Natural killer cell treated with Interleukin-12 subunit alpha and Interleukin-12 subunit beta and Interleukin-15 and Interleukin-18, amount 100 ng/mL, for 72 hours (primary cell): ENCODE measurements at places on chromosomes 2 and 18.
A peak's percentile ranks its signal among the peaks of the same experiment; 100 is the strongest.

DNA sequence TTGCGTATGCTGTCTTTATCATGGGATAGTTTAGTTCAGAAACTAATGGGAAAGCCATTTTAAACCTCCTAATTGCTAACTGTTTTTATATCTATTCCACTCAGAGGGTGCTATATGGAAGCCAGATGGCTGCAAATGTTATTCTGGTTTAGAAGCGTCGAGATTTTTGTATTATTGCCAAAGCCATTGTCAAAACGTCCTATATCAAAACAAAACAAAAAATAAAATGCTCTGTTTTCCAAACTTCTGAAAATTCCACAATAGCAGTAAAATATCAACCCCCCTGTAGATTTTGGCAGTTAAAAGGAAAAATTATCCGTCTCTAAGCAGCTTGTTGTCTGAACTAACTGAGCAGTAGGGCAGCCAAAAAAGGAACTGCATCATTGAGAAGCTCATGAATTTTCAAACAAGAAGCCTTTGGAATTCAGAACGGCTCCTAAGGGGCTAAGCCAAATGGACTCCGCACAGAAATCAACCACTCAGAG is 195.4 kb upstream of the CWC22 start:
- no peak for DNase-seq

GRCh38 chr2:152543717-152544116 is 173.5 kb downstream of the PRPF40A start:
- no peak for DNase-seq

DNA sequence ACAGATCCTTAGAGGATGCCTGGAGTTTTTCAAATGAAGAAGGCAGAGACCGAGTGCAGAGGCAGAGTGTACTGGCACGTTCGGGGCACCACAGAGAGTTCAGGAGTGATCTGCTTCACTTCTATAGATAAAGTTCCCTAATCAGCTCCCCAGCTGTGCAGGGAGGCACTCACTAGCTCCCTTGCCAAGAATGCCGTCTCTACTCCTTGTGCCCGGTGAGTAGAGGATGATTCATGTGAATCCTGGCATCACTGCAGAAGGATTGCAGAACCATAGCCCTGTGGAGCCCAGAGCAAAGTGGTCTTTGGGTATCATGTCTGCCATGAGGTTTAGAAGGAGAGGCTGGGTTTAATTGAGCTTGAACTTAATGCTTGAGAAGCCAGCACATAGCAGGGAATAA is 510.1 kb upstream of the RAB6C start:
- DNase-seq = no peak

- DNase-seq = no peak
Observed at GRCh38 chr2:119947535-119947934, 65.3 kb upstream of the EPB41L5 start.

GRCh38 chr2:23905155-23905554 is 21.8 kb downstream of the ATAD2B start:
- no peak for DNase-seq

- no peak for DNase-seq
Observed at GRCh38 chr18:61655630-61656029, 237.2 kb downstream of the RNF152 start.

GRCh38 chr2:62216616-62217015 is 20.7 kb downstream of the B3GNT2 start:
- peak; percentile 63 for DNase-seq

- DNase-seq = no peak
Observed at GRCh38 chr2:127545189-127545588, 9.7 kb downstream of the MYO7B start.

- no peak for DNase-seq
Observed at GRCh38 chr18:59035591-59035990, 104.1 kb upstream of the SEC11C start.

DNA sequence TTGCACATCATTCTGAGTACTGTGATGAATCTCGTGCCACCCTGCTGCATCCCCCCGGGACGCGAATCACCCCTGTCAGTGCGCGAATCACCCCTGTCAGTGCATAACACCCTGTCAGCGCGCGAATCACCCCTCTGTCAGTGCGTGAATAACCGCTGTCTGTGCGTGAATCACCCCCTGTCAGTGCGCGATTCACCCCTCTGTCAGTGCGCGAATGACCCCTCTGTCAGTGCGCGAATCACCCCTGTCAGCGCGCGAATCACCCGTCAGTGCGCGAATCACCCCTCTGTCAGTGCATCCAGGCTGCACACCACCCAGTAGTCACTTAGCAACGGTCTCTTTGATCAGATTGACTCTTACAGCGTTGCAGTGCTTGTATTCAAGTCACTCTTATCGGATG is 134.4 kb upstream of the TPO start:
- no peak for DNase-seq

DNA sequence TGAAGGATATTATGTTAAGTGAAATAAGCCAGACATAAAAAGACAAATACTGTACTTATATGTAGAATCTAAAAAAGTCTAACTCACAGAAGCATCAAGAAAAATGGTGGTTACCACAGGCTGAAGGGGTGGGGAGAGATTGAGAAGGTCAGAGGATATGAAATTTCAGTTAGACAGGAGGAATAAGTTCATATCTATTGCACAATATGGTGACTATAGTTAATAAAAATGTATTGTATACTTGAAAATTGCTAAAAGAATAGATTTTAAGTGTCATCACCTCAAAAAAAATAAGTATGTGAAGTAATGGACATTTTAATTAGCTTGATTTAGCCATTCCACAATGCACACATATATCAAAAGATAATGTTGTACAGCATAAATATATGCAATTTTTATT is 19.8 kb downstream of the ACMSD start:
- no peak for DNase-seq

GRCh38 chr18:56302156-56302555 is 336.2 kb downstream of the TXNL1 start:
- no peak for DNase-seq

DNA sequence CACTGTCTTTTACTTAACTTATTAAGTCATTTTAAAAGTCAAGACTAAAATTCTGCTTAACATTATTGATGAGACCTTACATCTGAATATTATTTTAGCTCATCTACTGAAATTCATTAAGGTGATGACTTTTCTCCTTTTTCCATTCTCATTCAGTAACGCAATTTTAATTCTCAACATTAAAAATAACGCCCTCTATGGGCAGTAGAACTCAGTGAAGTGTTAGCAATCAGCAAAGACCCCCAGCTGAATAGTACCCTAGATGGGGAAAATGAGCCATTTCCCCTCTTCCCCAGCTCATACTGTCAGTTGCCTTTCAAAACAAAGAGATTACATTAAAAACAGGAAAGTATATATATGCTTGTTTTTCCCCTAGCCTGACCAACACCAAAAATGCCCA is 203.3 kb downstream of the NR4A2 start:
- no peak for DNase-seq

DNA sequence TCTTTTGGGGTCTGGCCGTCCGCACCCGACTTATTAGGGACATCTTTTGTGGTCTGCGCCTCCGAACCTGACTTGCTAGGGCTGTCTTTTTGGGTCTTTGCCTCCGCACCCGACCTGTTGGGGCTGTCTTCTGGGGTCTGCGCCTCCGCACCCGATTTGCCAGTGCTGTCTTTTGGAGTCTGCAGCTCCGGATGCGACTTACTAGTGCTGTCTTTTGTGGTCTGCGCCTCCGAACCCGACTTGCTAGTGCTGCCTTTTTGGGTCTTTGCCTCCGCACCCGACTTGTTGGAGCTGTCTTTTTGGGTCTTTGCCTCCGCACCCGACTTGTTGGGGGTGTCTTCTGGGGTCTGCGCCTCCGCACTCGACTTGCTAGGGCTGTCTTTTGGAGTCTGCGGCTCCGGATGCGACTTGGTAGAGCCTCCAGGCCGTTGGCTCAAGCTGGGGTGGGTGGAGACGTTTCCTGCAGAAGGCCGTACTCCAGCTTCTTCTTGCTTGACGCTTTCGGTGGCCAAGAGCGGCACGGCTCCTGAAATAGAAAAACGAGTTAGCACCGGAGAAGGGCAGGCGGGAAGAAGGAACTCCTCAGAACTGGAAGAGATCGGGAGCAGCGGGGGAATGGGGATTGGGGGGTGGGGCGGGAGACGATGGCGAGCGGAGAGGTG is 498 bp downstream of the TGOLN2 start:
- peak; percentile 71 for DNase-seq

DNA sequence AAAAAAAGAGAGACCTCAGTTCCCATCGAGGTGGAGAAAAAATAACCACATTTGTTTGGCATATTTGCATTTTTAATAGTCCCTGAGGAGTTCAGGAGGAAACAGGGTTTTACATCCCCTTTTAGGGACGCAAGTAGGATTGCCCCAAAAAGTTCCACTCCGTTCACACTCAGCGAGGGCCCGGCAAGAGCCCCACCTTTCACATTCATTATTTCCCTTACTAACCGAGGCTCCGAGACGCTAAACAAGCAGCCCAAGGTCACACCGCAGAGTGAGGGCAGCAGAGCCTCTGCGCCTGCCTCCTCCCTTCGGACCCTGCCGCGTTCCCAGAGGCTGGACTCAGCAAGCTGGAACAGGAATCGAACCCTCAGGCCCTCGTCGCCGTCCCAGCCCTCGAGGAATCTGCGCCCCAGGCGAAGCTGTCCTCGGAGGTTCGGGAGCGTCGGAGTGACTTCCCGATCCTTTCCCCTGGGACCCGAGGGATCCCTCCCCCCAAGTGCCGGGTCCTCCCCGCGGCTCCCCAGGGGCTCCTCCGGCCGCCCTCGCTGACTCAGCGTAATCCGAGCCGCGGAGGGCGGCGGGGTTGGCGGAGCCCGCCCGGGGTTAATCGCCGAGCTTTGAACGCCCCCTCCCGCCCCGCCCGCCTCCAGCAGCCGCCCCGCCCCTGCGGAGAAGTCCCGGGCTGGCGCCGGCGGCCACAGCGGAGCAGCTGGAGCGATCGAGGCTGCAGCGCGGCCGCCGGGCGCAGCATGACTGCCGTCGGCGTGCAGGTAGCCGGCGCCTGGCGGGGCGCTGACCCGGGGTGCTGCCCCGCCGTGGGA is at the start of gene TMEM37:
Gene TMEM37, plus strand, starts transcription at position 700 of the 821 bp plus-strand sequence. Its CDS starts 50 bp downstream, at position 750.
- no peak for DNase-seq

- DNase-seq = no peak
Observed at GRCh38 chr2:161381546-161381945, 34.6 kb upstream of the TBR1 start.

GRCh38 chr2:121469356-121469755 is 61.3 kb upstream of the RNU4ATAC start:
- no peak for DNase-seq

DNA sequence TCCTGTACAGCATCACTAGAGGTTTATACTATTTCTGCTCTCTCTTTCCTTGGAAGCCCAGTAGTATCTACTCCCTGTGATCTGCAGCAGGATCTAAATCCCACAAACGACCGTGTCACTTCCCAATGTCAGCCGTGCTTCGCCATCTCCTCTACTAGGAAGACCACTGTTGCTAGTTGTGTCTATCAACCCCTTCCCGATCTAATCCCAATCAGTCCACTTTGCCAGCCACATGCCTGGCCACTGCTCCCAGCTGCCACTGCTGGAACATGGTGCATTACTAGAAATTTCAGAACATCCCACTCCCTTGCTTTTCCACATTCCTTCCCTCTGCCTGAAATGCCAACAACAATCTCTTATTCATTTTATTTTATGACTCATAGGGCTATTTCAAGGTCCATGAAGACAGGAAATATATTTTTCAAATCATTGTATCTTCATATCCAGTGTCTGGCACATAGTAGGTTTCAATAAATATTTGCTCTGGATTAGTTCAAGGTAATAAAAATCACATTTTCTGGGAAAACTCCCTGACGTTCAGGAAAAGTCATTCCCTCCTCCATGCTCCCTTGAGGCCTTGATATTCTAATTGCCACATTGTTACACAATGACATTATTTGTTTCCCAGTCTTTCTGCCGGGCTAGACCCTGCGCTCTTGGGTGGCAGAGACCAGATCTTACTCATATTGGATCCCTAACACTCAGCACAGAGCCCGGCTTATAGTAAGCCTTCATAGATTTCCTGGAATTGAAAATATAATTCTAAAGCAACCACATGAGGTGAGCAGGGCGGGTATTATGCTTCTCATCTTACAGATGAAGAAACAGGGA is 2.1 kb upstream of the TRIB2 start:
- DNase-seq = no peak

DNA sequence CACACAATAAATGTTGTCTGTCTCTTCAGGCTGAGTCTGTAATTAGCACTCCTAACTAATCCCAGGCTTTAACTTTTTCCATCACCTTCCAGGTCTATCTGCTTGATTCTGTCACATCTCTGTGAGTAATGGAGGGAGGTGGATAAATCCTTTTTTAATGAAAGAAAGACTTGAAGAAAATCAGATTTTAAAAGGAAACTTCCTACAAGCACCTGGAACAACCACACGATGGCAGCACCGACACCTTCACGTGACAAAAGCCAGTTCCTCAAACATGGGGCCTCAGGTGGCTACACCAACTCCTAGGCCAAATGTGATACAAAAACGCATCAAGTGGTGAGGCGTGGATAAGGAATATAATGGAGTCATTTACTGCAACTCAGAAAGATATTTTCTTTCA is 41.8 kb downstream of the TGFBRAP1 start:
- DNase-seq = no peak

GRCh38 chr2:27245626-27246025 is 17.2 kb downstream of the SLC30A3 start:
- no peak for DNase-seq

DNA sequence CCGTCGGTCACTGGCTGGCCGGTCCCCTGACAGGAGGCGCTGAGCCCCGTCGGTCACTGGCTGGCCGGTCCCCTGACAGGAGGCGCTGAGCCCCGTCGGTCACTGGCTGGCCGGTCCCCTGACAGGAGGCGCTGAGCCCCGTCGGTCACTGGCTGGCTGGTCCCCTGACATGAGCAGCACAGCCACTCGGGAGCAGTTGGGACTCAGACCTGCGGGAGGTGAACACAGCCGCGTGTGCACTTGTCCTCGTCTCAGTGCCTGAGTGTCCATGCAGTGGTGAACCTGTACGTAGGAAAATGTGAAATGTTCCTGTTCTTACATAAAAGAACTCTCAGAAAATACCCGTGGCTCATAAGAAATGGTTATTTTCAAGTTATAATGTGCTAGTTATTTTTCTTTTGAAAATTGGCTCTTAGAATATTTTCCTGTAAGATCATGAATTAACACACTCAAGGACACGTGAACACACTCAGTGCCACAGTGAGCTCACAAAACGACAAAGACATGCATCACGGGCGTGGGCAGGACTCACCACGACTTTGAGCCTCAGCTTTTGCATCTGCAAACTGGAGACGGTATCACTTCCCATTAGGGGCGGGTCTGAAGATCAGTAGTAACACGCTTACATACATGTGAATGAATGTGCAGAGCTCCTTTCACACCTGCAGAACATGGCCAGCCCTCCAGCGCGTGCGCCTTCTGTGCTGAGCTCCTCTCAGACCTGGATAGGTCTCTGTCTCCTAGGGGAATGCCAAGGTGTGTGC is 21.1 kb upstream of the NFATC1 start:
- DNase-seq = no peak

DNA sequence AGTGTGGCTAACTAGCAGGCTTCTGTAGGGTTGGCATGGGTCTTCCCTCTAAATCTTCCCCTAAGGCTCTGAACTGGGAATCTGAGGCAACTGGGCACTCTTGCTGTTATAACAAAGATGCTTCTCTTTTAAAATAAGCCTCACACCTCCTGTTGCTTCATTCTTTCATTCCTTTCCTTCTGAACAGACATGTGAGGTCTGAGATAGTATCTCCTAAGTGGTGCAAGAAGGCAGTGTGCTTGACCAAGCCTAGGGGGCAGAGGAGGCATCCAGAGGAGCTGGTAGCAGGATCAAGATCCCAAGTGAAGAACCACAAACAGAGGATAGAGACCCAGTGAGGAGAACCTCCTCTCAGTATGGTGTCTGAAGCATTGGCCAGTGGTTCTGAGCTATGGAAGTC is 90.9 kb downstream of the TTC27 start:
- no peak for DNase-seq

- no peak for DNase-seq
Observed at GRCh38 chr18:44654573-44654972, 26.1 kb upstream of the SETBP1 start.

GRCh38 chr2:43240766-43241150 is 14.4 kb upstream of the ZFP36L2 start:
- no peak for DNase-seq
